IPS-NIHi11 (cell line): ENCODE measurements at places on chromosomes 11 and 22.

DNA sequence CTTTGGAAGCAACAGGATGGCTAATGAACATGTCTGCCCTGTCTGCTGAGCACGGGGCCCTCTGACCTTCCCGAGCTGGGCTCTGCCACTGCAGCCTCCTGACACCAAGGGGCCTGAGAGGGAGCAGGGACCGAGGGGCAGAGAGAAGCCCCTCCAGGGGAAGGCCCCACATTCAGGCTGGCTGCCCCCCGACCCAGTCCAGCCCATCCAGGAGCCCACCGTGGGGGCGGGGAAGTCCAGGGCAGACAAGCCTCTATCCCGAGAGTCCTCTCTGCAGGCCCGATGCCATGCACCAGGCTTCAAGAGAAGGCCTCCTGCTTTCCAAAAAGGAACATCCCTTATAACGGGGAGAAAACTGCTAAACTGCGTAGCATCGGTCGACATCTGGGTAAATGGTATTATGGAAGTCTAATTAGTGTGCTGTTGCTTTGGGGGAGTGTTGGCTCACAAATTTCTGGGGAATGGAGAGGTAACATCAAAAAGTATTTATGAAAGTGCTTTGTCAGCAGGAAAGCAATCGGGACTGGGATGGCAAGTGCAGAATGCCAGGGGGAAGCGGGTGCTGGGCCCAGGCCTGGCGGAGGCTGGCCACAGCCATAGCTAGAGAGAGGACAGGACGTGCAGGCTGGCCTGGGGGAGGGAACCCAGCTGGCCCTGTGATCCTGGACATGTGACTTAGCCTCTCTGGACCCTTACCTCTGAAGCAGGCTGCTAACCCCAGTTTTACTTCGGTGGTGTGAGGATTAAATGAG lies 5.3 kb upstream of the SHISAL1 start:
- DNase-seq = no peak

DNA sequence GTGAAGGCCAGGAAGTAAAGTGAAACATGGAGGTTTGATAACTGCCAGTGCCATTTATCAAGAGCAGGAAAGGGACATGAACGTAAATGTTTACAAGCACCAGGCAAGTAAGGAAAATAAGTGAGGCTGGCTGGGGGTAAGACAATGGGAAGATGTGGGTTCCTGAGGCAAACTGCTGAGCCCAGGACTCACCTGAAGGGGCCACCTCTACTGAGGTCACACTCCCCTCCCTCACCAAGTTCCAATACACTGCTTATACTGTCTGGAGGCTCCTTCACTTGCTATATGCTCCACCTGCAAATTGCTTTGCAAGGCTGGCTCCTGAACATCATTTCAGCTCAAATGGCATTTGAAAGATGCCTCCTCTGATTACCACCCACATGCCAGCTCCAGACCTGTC lies 10.3 kb upstream of the ZC3H12C start:
- no peak for DNase-seq

DNA sequence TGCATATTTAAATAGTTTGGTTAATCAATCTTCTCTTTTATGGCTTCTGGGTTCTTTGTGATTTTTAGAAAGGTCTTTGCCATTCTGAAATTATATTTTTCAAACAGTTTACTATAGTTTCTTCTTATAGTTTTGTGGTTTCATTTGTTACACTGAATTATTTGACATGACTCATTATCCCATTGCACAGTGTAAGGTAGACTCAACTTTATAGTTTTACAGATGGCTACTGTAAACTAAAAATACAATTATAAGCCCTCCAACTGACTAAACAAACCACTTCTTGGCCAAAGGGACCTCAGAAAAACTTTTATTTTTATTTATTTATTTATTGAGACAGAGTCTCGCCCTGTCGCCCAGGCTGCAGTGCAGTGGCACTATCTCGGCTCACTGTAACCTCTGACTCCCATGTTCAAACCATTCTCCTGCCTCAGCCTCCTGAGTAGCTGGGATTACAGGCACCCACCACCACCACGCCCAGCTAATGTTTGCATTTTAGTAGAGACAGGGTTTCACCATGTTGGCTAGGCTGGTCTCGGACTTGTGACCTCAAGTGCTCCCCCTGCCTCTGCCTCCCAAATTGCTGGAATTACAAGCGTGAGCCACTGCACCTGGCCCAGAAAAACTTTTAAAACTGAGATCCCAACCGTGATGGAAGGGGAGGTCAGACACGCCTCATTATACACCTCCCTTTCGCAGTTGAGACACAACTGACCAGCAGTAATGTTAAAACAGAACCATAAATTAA lies 14.1 kb upstream of the RAC2 start:
- DNase-seq = no peak

DNA sequence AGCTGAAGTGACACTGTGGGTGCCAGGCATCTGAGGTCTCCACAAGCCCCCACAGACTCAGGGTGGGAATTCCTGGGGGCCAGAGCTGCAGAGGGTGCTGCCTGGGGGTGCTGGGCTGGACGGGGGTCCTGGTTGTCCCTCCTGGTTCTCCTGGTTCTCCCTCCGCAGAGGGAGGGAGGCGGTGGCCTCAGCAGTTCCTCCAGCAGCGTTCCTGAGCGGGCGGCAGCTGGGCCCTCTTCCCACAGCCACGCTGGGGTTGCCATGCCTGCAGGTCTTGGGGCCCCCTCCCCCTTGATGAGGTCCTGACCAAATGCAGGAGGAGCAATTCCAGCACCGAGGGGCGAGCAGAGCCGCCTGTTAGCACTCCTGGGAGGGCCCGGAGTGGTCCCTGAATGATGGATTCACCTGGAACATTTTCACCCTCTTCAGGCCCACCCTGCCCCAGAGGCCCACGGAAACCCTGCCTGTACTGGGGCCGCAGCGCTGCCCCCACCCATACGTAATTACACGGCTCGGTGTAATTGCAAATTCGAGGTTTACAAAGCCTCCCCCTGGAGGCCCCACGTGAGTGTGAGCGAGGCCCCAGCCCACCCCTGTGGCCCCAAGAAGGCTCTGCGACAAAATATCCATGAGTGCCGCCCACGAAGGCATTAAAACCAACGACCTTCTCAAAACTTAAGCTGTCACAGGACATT lies 635 bp downstream of the C11orf21 start:
- DNase-seq = no peak

DNA sequence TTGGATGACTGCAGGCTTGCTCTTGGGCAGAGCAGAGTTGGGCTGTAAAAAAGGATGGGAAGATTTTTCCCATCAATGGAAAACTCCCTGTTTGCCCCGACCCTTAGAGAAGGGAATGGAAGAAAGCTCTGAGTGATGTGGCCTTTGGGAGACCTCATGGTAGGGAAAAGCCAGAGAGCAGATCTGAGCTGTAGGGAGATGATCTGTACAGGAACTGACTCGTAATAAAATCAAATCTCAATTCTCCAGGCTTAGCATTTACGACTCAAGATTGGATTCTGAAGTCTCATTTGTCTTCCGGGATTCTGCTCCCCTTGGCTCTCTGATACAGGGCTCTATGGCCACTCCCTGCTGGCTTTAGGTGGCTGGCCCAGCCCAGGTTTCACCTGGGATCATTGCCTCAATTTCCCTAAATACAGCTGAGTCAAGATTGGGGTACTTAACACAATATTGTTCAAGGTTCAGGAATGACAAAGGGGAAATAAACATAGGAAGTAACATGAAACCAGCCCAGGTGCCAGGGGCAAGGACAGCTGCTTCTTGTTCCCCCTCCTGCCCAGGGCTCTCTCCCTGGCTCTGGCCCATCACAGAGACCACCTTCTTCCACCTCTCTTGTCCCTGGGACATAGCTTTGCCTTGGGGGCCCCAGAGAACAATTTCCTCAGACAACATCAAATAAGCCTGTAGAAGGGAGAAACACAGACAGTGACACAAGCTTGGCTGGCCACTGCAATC lies 38.4 kb upstream of the THY1 start:
- no peak for DNase-seq

DNA sequence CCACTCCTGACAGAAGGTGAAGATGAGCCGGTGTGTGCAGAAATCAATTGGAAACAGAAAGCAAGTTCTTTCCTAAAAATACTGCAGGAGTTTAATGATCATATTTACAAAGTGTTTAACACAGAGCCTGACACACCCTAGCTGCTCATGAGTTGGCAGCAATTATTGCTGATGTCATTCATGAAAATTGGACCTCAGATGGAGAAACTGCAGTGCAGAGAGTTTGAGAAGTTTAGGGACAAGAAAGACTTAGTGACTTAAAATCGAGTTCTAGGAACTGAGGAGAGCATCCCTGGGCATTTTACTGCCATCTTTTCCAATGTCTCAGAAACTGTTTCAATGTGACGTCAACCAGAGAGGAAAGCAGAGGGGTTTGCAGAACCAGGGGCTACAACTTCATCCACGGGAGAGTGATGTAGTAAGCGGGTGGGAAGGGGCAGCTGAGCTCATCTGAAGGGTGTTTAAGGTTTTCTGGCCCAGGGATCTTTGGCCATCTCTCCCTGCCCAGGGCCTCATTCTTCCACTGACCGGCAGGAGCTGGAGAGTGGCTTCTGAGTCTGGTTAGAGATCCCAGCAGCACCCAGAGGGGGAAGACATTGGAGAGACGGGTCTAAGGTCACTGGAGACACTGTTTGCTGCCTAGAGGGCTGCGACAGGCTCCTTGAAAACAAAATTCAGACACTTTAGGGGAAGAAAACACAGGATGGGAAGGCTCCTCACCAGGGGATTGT lies 21.1 kb upstream of the IGLL5 start:
- DNase-seq = no peak

- DNase-seq = no peak
These were observed 6.5 kb downstream of the OOSP1 start for GRCh38 chr11:59944720-59945119.

DNA sequence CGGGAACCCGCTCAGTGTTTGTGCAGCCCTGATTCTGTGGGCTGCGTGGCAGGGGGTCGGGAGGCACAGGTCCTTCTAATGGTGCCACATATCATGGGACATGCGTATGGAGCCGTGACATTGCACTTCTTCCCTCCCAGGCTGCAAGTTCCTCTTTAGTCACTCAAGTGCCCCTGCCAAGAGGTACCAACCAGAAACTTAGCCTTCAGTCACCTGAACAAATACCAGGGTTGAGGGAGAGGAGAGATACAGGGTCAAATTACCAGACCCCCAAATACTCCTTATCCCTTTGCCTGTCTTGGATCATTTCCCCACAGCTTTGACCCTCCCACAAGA lies 209.1 kb downstream of the BUD13 start:
- no peak for DNase-seq

GRCh38 chr11:36566407-36567053 lies 1.3 kb upstream of the RAG1 start:
- DNase-seq = no peak

DNA sequence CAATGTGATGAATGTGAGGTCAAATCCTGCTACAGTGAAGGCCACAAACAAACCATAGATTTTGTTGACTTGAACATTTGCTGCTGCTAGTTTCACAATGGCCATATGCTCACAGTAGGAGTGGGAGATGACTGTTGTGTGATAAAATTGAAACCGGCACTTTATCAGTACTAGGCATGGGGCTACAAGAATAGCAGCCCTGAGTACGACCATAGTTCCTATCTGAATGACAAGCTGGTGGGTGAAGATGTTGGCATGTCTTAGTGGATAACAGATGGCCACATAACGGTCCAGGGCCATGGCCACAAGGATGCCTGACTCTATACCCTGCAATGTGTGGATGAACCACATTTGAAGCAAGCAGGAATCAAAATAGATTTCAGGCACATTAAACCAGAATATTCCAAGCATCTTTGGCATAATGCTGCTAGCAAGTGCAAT lies 2.8 kb downstream of the OR52A1 start:
- no peak for DNase-seq

DNA sequence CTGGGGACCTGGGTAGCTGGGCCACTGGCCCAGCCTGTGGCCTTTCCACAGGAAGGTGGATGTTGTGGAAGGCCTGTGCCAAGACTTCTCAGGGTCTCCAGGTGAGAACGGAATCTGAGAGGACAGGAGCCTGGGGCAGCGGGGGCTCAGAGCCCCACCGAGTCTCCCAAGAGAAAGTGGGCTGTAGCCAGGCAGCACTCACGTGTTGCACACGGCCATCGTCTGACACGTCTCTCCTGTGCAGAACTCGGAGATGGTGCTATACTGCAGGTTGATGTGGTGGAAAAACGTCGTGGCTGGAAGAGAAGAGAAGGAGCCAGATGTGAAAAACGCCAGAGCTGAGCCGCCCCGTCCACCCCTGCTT lies 6.4 kb downstream of the MOB2 start:
- no peak for DNase-seq

DNA sequence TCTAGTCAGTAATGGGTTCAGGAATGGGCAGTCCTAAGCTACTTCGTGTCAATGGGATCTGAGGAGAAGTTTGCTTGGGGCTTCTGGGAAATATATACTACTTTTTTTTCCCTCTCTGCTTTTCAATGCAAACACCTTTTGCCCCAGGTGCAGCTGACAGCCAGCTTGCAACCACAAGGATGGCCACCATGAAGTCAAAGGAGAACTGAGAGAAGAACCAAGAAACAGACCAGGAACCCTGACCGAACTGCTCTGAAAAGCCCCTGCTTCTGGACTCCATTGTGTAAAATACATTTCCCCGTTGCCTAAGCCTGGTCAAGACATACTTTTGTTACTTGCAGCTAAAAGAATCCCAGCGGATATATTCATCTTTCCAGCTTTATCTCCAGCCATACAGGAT lies 20.1 kb upstream of the CD44 start:
- no peak for DNase-seq

DNA sequence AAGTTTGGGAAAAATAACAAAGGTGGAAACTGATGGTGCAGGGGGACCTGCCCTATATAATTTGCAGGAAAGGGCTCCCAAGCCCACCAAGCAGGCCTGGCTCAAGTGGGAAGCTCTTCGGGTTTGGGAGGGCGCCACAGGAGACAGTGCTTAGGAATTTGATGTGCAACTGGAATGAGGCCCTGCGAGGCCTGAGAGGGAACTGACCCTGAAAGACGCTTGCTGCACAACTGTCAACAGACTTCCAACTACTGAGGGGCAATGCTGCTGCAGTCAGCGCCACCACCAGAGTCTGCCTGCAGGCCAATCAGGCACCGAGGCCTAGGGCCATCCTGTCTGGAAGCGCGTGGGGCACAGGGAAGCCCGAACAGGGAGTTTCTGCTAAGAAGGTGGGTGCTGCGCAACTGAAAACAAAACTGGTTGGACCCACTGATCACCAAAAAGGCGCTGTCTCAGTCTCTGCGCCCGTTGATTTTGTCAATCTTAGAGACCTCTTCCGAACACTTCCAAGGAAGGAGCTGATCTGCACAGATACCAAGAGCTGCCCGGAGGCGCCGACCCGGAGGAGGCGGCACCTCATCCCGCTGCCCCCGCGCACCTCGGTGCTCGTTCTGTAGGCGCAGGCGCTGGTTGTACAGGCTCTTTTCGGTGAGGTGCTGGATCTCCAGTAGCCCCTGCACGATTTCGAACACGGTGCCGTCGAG lies 667 bp downstream of the DGCR6L start:
- peak; percentile 39 for DNase-seq

DNA sequence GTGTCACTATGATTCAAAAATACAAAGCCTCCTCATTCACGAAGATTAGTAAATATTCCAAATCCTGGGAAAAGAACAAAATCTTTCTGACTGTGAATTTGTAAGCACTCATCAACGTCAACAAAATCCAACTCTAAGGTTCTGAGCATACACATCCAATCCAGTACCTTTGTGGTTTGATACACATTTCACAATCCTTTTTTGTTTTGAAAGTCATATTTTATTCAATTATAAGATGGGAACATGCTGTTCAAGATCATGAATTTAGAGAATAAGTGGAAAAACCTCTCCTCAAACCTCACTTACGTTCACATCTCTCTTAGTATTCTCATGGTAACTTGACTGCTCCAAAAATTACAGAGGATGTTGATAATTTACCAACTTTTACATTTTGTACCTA lies 9.6 kb upstream of the MMP3 start:
- no peak for DNase-seq
